ENCODE measurements at places on chromosomes 4 and X.

DNA sequence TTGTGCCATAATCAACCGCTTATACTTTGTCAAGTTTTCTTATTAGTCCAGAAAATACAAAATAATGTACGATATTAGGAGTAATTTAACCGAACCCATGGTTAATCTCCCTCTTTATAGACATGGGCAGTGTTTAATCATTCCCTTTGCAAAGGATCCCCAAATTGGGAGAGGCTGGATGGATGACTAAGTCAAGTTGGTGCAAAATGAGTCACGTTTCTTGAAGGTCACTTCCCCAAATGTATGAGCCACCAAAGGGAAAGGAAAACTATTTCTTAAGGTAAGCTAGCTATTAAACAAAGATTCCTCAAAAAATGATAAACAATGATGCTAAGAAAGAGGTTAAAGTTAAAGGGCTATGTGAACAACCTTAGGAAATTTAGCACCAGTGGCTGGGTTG is 17.5 kb downstream of the MAML3 start:
- no peak for DNase-seq

DNA sequence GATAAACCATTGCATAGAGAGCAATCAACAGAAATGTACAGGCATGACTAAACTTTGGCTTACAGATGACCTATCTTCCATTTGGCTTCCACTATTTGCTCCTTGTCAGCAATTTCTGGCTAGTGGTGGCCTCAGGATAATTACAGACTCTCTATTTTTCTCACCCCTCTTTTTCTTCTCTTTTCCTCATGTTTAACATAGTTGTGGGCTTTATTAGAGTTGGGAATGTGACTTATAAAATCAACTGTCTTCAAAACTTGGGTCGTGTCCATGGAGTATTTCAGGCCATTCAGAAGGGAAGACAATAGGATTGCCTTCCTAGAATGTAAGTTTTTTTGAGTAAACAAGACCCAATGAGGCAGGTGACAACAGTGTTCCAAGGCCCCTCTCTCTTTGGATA is 236.2 kb downstream of the FRAS1 start:
- no peak for DNase-seq

DNA sequence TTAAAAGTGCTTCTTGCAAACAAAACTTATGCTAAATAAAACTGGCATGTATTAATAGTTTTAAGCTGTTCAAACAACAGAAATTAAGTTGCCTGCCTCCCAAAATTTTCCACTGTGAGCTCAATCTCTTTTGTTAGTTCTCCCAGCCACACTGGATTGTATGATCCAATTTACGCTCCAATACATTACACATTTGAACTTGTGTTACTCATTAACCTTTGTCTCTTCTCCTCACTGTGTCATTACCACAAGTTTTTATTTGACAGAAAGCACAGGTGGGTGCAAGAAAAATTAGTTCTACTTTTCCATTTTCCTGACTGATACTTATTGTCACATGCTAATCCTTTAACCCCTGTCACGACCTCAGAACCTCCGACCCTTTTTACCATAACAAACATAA is 55.5 kb downstream of the SHISA3 start:
- no peak for DNase-seq

DNA sequence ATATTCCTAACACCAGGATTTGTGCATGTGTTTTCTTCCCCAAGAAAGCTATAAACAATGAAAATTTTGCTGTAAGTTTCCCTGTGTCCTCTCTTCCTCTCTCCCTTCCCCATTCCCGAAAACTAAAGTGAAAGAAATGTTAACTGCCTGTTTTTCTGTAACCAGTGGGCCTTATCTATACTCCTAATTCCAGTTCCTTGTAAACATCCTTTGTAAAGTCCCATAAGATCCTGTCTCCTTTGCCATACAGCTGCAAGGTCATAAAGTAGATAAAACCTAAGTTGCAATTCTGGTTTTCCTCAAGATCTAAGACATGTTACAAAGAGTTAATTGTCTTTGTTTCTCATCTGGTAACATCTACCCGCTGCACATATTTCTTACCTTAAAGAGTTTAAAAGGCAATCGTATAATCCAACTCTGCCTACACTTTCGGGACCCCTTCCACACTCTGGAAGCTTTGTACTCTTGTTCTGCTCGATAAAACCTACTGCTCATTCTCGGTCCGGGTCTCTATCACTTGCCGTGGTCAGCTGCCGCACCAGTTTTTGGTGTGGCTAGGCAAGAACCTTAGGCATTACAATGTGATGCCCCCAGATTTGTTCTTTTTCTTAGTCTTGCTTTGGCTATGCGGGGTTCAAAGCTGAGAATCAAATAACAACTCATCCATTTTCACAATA is 20.5 kb downstream of the UGT2B7 start:
- no peak for DNase-seq

DNA sequence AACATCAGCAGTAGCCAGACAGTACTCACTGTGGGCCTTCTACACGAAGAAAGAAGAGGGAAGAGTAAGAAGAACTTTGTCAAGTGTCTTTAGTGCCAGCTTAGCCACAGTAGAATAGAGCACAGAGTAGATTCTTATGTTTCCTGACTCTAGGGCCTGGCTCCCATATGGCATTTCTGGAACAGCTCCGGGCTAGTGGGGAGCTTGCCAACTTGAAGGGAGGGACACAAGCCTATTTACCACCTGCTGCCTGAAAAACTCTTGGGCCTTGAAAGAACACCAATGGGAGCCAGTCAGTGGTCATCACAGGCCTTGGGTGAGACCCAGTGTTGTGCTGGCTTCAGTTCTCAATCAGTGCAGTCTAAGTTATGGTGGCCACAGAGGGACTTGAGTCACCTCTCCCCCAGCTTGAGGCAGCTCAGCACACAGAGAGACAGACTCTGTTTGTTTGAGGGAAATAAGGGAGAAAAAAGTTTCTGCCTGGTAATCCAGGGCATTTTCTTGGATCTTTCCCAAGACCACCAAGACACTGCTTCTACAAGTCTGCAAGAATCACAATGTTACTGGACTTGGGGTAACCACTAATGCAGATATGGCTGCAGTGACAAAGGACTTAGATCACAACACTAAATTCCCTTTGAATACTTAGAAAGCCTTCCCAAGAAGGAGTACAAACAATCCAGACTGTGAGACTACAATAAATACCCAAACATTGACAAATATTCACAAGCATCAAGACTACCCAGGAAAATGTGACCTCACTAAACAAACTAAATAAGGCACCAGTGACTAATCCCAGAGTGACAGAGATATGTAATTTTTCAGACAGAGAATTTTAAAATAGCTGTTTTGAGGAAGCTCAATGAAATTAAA is 261.0 kb upstream of the NDST3 start:
- DNase-seq, result no peak

- DNase-seq, result no peak
Measured at GRCh38 chr4:73868206-73869129, 725 bp upstream of the CXCL1 start.

DNA sequence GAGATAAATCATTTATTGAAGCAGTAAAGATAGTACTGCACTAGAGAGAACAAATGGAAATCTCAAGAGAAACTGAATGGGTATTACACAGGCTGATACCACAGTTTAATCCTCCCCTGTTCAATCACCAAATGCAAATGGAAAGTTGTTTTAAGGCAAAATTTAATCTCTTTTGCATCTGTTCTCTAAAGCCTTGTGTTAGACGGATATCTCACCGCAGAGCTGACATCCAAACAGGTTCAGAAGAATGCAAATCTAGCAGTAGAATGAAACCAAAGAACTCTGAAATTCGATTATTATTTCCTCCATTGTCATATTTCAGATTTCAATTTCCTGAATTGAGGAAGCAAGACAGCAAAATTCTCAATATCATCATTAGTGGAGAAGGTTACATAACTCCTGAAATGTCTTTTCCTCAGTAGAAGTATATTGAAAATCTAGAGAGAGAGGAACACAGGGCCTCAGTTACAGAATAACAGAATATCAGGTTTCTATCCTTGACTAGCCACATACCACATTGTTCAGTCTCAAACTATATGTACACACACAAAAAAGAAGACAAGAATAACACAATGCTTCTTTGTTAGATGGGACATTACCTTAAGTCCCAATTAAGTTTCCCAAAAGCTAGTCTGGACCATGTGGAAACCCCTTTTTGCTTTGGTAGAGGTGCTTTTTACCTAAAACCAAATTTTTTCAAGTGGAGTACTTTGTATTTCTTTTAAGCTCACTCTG is 94.1 kb upstream of the BANK1 start:
- no peak for DNase-seq

DNA sequence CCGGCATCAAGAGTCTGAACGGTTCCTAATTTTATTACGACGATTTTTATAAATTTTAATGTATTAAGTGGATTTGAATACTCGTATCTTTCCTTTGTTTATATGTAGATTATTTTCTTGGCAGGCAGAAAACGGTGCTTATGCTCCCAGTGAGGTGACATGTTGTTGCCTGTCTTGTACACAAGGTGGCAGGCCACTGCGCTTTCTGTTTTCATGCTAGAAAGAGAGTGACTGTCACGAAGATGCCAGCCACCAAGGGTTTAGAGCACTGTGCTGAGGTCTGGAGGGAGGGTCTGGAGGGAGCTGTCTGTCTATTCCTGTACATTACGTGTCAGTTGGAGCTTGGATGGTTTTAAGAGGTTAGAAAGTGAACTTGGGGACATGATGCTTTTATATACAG is 87.7 kb downstream of the SHROOM2 start:
- DNase-seq, result peak; percentile 25

GRCh38 chr4:132865458-132865857 is 283.6 kb upstream of the PCDH10 start:
- no peak for DNase-seq

Measured in T-cell (primary cell).